Stimulated activated CD8-positive, alpha-beta memory T cell treated with anti-CD3 and anti-CD28 coated beads, Interleukin-15, amount 100 ng/mL, for 24 hours (primary cell): ENCODE measurements at places on chromosomes 3 and 15.

DNA sequence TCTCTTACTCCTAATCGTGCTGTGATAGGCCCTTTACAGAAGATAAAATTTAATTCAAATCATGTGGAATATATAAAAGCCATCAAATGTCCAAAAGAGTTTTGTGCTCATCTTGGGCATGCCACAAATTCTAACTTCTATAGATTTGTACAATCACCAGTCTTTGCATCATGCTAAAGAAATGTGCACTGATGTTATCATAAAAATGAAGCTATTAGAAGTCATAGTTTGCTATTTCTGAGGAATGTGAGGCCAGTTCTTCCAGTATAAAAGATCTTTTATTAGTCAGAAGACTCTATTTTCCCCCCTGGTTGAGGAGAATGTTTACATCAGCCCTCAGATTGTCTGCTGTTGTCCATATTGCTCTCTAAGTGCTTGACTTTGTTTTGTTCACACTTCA is 2.1 kb upstream of the ANXA2 start:
- DNase-seq = no peak

- DNase-seq = no peak
Observed at GRCh38 chr3:104846270-104846669, 520.4 kb upstream of the ALCAM start.

GRCh38 chr15:27990521-27991515 is 108.3 kb downstream of the OCA2 start:
- no peak for DNase-seq

DNA sequence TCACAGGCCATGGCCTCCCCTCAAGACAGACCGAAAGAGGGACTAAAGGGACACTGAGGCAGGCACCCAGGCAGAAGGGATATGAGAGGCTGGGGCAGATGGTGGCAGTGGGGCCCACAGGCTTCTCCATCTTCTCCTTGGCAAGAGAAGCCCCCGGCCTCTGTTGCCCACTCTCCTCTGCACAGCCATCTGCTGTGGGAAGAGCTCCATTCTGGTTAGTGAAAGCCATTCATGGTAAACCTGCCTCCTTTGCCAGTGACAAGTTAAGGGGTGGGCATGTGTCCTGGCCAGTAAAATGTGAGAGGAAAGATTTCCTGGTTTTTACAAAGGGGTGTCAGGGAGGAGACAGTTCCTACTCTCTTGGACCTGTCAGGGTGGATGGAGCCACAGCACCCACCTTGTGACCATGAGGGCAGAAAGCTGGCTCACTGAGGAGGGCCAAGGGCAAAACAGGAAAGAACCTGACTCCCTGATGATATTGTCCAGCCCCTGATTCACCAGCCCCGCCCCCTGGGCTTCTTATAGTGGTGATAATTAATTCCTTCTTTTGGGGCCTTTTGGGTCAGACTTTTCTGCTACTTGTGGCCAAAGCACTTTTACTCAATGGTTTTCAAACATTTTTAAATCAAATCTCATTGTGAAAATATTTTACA is 130.4 kb upstream of the SMAD3 start:
- no peak for DNase-seq

- DNase-seq = no peak
Observed at GRCh38 chr15:86773736-86774135, 694.1 kb downstream of the AGBL1 start.

DNA sequence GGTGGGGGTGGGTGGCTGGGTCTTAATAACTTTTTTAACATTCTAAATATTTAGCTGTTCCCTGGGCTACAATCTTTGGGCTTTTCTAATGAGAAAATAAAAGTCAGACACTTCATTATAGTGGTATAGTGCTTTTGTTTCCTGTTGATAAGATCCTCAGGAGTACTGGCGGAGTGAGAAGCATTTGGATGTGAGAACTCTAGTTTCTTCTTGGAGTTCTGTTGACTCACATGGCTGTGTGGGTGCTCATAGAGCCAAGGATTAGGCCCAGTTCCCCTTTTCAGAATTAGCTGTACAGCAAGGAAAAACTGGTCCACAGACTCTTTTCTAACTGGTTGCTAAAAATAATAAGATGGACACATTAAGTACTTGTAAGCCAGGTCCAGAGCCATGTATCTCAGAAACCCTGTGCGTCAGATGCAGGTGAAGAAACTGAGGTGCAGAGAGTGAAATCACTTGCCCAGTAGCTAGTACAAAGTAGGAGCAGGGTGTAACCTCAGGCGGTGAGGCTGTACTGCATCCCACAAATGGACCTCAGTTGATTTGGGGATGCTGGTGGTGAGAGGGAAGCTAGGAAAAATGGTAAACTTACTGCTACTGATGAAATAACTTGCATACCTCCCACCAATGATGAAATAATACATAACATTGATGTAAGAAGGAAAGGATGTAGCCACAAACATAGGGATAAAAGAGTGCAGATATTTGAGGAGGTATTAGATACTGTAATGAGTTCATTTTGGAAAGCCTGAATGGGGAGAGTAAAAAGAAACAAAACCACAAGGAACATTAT is 2.3 kb downstream of the ITPR1 start:
- no peak for DNase-seq

GRCh38 chr3:178714925-178715832 is 178.9 kb downstream of the KCNMB2 start:
- DNase-seq = no peak

GRCh38 chr3:193980326-193980725 is 155.6 kb upstream of the HES1 start:
- DNase-seq = no peak

DNA sequence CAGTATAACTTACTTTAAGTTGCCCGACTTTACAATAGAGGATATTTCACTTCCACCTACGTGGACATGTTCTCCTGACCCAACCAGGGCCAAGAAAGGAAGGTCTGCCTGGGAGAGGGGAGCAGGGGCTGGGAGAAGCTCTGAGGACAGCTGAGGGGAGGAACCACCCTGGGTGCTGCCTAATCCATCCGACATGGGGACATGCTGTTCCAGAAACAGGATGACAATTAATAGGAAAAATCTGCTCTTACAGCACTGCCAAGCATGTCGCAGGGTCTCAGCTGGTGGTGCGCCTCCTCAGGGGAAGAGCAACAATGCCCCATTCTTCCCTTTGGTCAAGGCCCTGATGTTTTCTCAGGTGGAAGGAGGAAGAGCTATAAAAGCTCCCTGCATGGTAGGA is 132.3 kb downstream of the NTRK3 start:
- no peak for DNase-seq

DNA sequence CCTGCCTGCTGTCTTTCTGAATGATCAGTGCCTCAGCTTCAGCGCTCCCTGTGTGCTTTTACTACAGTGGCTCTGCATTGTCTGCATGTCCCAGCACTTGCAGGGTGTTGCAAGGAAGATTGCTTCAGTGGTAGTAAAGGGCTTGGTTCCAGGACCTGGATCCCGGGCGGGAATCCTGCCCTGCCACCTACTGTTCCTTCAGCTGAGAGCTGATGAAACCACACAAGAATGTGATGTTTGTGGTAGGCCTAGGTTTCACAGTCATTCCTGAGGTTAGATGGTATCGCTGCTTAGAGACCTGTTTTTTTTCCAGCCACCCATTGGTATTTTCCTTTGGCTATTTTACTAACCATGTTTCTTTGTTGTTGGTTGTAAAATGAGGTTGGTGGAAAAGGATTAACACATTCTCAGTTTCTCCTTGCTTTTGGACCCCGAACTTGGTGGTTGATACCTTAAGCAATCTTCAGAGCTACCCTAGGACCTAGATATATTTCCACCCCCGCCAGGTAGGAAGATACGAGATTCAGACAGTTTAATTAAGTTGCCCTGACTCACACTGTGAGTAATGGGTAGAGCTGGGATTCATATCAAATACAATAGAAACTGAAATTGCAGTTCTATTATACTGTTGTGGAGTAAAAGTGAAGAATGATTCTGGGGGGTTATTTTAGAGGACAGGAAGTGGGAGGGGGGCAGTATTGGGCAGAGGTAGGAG is 11.4 kb downstream of the GPR87 start:
- no peak for DNase-seq

DNA sequence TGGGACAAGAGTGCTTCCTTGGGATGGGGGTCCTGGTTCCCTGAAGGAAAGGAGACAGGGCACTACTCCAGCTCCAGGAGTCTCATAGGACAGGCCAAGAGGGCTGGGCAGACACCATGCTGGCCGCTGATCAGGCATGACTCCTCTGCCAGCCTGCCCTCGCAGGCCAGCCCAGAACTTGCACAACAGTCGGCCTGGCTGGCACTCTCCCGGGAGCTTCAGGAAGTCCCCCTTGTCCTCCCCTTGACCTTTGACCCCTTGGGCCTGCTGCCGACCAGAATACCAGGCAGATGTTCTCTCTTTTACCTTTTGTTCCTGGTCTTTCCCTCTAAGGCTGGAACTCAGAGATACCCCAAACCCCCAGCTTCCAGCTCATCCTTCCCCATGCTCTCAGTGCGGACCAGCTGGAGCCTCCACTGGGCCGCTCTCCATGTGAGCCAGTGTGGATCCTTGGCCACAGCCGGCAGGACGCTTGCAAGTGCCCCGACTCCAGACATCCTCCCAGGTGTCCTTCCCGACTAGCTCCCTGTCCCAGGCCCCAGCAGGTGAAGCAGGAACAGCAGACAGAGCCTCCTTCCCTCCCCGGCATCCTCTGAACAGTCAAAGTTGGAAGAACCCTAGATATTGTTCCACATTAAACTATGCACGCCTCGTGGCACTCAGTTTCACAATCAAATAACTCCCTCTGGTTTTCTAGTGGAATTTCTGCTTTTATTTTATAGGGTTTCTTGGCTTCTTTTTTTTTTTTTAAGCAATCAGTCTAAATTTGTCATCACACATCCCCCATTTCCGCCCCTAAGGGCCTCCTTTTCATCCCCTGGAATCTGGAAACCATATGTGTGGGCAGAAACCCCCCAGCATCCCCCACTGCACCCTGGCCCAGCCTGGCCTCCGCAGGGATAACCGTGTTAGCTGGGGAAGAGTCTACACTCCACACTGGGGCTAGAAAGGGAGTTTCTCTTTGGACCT is 15.7 kb downstream of the VPS18 start:
- DNase-seq = no peak

DNA sequence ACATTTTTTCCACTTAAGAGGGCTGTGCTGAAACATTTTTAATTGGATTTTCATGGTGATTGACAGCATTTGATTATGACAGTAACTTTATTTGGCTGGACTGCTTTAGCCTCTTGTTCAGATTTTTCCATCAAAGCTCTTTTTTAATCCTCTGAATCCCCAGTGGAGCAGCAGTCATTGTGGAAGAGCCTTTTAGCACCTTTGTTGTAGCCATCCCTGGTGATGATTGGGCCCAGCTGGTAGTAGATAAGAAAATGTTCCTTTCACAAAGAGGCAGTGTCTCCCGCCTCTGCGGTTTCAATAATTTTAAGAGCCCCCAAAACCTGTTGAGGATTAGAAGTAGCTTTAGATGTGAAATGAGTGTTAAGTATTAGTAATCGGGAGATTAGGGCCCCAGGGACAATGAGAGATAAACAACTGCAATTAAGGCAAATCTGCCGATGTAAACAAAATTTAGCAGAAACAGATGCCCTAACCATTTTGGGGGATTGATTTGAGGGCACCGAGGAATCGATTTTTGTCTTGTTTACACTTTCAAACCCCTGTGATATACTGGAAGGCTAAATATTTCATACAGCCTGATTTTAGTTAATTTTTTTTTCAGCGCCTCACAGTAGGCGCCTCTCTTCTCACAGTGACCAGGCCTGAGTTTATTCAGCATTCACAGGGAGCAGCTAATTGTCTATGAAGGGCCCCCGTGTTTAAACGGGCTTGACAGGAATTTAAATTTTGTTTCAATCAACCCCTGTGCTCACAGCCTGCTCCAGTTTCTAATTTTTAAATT is 43.2 kb upstream of the SKOR1 start:
- DNase-seq = no peak

DNA sequence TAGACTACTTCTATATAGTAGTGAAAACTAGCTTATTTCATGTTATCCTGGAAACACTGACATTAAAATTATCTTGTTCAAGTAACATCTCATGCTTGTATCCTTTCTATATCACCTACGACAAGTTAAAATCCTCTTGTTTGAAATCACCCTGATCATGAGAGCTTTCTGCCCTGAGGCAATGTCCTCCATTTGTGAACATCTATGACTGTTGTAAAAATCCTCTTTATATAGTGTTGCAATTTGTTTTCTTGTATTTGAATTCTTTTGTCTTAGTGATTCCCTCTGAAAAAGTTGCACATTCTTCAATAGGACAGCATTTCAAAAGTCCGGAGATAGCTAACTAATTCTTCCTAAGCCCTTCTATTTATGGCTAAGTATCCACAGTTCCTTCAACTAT is 480.3 kb downstream of the NSUN3 start:
- DNase-seq = no peak

GRCh38 chr3:115494826-115495225 is 128.5 kb upstream of the GAP43 start:
- no peak for DNase-seq

DNA sequence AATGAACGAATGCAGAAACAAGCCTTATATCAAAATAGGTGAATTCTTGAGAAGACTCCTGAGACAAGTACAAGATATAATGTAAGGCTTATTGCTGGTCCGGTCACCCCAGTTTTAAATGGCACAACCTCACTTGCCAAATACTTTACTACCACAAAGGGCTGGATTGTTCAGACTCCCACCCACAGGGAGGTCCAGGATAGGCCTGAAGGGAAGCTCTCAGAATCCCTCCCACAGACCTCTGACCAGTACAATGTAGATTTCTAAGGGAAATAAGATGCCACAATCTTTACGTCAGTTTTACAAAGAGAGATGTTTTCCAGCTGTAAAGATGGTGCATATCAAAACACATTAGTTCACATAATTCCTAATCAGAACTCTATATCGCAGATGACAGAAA is 577.7 kb upstream of the ADAMTS9 start:
- DNase-seq = no peak

GRCh38 chr15:33055962-33056361 is 138.6 kb downstream of the FMN1 start:
- no peak for DNase-seq

- DNase-seq = no peak
Observed at GRCh38 chr3:191070201-191070600, 128.8 kb upstream of the OSTN start.

- DNase-seq = no peak
Observed at GRCh38 chr3:77329116-77329515, 289.2 kb downstream of the ROBO2 start.

DNA sequence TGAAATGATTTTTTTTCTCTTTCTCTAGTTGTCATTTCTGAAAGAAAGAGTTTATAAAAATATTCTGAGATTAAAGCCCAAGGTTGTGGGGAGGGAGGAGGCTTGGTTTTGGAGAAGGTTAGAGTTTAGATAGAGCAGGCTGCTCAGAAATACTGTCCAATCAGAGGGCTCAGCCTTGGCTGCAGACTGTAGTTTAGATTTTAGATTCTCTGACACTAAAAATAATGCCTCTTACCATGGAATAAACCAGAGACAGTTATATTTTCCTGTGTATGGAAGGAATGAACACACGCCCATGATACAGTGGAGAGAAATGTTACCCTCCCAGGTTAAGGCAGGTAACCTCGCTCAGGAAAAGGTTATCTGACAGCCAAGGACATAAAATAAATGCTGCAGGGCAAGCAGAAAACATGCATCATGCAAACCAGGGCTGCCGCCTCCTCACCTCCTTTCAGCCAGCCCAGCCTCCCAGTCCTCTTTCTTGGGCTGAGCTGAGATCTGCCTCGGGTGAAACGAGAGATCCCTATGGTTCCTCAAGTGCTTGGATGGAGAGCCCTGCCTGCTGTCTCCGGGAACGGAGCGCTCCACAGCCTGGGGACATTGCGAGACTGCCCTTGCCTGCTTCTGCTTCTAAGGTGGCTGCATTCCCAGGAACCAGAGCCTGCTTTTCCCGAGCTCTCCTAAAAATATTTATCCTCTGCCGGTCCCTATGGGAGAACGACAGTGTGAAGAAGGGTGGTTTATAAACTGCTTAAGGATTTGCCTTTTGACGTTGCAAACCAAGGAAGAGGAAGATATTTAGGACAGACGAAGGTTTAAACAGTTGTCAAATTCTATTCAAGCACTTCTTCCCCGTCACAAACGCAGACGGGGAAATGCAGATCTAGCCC is 848 bp downstream of the NCEH1 start:
- no peak for DNase-seq
